Activated CD8-positive, alpha-beta T cell treated with anti-CD3 and anti-CD28 coated beads, Interleukin-2, amount 10 ng/mL, durations not matched to agents 7 days and 5 days (primary cell): ENCODE measurements at places on chromosomes 6 and 20. TPM values are rescaled to one million over a fixed set of nuclear protein-coding genes. Genes with fewer than 3 reads are reported as not detected.

Gene SPATA2
- 7.6 TPM for total RNA-seq

Gene C20orf141
- total RNA-seq, result not detected

Gene ANGPT4
- not detected for total RNA-seq

Gene PRICKLE4
- total RNA-seq, result not detected

Gene GPR6
- total RNA-seq, result not detected

Gene KCNG1
- not detected for total RNA-seq

Gene IP6K3
- not detected for total RNA-seq
